NCI-H524 treated with DMSO at 0.1 percent for 48 hours (cell line): ENCODE measurements at places on chromosomes 1 and 21.

- DNase-seq = no peak
Measured at GRCh38 chr1:207603777-207604176, 41.2 kb upstream of the CR1L start.

DNA sequence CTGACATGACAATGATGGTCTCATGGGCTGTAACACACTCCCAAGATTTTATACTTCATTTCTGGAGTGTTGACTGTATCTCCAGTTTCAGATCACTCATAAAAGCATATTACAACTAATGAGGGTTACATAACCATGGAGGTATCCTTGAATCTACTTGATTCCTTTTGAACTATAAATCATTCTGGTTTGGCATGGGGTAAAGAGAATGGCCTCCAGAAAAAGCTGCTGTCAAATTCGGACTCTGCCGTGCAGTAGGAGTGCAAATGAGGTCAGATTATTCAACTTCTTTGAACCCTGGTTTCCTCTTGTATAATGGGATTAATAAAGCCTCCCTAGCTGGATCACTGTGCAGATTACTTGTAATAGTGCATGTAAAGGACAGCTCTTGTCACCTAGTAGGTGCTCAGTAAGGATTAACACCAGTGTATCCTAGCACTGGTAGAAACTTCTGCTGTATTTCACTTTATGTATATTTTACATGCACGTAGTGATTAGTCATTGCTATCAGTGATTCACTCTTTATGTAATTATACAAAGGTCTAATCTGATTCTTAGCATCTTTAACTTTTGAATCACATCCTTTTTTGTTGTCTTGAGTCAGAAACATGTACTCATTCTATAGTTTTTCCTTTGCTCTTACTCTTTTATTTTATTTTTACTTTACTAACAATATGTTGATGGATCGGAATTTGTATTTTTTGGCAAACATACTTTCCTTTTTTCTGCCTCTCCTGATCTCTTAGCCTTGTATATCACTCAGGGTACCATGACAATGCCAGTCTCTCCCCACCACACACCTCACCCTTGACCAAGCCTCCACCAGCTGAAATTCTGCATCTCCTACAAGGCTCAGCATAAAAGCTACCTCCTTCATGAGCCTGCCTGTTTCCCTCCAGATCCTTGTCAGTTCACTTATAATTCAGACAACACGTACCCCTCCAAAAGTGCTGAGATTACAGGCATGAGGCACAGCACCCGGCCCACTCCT is 3.2 kb downstream of the LRRC8C start:
- DNase-seq = no peak

DNA sequence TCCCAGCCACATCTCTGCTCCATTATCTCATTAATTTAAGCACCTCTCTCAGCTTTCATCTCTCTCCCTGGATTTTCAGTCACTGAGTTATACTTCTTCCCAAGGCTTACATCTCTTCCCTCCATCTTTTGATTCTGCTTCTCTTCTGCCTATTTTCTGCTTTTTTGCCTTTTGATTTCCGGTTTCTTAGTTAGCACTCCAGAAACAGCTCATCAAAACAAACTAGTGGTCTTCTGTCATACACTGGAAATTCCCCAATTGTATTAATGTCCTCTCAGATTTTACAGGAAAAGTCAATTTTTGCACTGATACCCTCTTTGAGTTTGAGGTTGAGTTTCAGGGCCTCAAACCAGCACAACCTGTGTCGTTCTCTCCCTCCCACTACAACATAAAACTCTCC is 1.5 kb downstream of the LCE3E start:
- no peak for DNase-seq

DNA sequence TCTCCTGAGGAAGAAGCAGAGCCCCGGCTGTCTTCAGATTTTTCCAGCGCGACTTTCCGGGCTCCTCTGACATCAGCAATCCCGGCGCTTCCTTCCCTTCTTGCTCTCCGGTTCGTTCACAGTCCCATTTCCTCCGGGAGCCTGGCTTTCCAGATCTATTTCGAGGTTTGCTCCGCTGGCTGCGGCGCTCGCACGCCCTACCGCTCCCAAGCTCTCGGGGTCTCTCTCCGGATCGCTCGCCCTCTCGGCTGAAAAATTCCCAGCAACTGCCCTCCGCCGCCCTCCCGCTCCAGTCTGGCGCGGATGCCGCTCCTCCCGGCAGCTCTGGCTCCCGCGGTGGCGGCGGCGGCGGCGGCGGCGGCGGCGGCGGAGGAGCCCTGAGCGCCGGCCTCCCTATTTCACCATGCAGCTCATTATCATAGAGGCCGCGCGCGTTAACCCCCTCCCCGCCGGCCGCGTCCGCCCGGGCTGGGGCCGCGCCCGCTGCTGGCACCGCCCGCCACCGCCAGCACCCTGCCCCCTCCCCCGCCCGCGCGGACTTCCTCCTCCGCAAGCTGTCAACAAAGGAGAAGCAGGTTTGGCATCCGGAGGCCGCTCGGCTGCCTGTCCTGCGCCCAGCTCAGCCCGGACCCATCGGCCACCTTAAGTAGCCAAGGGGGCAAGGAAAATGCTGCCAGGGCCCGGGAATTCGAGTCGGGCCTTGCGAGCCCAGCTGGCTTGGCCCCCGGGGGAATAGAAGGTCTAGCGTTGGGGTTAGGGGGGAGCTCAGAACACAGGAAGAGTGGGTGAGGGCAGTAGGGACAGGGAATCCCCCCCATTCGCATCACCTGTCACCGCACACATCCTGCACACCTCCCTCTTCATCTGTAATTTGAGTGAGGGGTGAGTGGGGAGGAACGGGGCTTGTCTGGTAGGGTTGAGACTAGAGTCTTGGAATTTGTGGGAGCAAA is at the start of gene PLXNA2:
PLXNA2 (minus strand) TSS at position 418 of the 950 bp plus-strand sequence. CDS start 26,462 bp downstream, outside the sequence.
- DNase-seq = no peak

- DNase-seq = no peak
Measured at GRCh38 chr1:153677718-153678518, 570 bp upstream of the NPR1 start.

- DNase-seq = no peak
Measured at GRCh38 chr21:32549440-32549839, 35.9 kb downstream of the TCP10L start.
